Motor neuron (in vitro differentiated cells): ENCODE measurements at places on chromosomes 6 and 20.
A peak's percentile ranks its signal among the peaks of the same experiment; 100 is the strongest.

- ATAC-seq: no peak
Measured at GRCh38 chr6:39104528-39104927, 10.5 kb downstream of the SAYSD1 start.

- no peak for ATAC-seq
Measured at GRCh38 chr6:28696682-28697081, 171.0 kb downstream of the GPX5 start.

- ATAC-seq: no peak
Measured at GRCh38 chr6:32658268-32658897, 8.1 kb downstream of the HLA-DQB1 start.

- no peak for ATAC-seq
Measured at GRCh38 chr6:99236010-99236409, 113.5 kb downstream of the FAXC start.

DNA sequence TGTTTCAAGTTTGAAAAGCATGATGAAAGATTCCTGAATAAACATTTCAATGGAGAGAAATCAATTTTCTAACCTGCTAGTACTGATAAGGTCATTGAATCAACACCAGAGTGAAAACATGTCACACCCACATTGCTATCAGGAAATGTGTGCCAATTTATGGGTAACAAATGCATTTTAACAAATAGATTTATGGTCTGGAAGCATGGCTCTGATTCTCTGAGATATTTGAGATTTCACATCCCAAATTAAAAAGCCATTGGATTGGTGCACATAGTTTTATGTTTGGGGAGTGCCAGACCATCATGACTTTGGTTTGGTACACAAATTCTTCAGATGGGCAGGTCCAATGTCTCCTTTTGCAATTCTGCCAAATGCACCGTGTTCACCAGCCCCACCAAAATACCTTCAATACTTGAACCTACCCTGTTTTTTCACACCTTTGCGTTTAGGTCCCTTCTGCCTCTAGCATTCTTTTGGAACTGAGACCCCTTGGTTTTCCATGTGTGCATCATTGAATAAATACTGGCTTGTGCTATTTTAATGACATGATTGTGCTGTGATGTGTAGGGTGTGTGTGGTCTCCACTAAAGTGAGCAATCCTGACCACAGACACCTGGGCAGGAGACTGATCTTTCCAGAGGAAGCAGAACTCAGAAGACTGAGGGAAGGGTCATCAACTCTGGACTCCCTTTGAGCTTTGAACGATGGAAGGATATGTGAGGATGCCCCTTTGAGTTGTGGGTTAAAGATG, 20.4 kb downstream of the IL20RA start:
- ATAC-seq: no peak

GRCh38 chr6:34028691-34029360, 117.1 kb downstream of the GRM4 start:
- ATAC-seq: no peak

- ATAC-seq: no peak
Measured at GRCh38 chr6:105014954-105015353, 58.0 kb downstream of the LIN28B start.

DNA sequence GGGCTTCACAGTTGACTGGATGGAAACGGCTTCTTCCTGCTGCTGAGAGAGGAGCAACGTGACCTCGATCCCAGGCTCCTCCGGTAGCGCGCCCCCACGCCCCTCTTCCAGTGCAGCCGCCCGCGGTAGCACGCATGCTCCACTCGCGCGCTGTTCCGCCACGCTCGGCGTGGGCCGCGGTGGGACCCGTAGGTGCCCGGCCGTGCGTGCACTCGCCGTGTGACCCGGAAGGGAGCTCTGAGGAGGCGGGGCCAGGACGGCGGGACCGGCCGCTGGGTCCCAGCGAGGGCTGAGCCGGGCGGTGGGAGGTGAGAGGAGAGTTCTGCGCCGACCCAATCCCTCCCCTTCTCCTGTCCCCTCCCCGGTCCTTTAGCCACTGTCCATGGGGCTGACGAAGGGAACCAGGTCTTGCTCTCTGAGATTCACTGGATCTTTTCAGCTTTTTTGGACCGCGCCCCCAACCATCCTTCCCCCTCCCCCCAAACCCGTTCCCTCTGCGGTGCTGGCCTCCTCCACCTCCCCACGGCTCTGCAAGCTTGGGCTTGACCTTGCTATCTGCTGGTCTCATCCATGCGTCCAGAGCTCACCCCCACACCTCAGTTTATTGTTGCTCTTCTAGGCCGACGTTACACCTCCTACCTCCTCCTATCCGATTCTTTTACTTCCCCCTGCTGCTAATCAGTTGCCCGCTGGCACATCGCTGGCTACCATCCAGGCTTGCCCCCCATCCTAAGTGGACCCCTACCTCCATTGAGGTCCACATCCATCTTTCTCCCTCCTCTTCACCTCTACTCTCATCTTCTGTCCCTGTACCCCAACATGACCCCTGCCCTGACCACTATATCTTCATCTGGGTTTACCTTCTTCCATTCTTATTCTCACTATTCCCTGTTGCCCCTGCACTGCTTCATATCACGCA, at the start of gene CUL9:
CUL9 (plus strand) TSS at position 255 of the 919 bp plus-strand sequence. CDS start 2,115 bp downstream, outside the sequence.
- peak; percentile 89 for ATAC-seq

- ATAC-seq: no peak
Measured at GRCh38 chr6:157280157-157280556, 43.2 kb downstream of the TMEM242 start.

- ATAC-seq: no peak
Measured at GRCh38 chr6:93087606-93088005, 331.8 kb downstream of the EPHA7 start.

- ATAC-seq: no peak
Measured at GRCh38 chr6:163133017-163133416, 281.5 kb upstream of the QKI start.

DNA sequence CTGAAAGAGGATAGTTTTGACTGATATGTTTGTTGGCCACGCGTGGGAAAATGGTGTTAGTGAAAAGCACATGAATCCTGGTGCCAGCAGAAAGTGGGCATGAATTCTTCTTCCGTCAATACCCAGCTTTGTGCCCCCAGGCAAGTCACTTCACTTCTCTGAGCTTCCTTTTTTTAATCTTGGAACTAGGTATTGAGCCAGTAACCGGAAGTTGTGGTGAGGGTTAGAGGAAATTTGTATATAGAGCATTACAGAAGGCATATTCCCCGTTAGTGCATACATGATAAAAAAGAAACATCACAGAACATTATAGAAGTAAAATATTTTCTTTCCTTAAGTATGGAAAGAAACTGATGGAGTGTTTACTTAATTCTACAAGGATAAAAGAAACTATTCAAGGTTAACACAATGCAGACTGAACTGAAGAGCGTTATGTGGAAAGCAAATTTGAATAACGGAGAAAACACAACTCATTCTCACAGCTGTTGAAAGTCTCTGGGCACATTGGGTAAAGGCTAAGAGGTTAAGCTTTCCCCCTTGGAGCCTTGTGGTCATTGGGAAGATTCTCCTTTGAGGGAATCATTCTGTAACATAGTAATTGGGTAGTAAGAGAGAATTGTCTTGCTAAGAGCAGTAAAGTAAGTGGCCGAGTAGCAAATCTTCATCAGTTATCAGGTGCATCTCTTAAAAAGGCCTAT, 223.1 kb downstream of the BCAS1 start:
- no peak for ATAC-seq

GRCh38 chr6:112029045-112029822, 24.7 kb upstream of the CCN6 start:
- ATAC-seq: no peak

DNA sequence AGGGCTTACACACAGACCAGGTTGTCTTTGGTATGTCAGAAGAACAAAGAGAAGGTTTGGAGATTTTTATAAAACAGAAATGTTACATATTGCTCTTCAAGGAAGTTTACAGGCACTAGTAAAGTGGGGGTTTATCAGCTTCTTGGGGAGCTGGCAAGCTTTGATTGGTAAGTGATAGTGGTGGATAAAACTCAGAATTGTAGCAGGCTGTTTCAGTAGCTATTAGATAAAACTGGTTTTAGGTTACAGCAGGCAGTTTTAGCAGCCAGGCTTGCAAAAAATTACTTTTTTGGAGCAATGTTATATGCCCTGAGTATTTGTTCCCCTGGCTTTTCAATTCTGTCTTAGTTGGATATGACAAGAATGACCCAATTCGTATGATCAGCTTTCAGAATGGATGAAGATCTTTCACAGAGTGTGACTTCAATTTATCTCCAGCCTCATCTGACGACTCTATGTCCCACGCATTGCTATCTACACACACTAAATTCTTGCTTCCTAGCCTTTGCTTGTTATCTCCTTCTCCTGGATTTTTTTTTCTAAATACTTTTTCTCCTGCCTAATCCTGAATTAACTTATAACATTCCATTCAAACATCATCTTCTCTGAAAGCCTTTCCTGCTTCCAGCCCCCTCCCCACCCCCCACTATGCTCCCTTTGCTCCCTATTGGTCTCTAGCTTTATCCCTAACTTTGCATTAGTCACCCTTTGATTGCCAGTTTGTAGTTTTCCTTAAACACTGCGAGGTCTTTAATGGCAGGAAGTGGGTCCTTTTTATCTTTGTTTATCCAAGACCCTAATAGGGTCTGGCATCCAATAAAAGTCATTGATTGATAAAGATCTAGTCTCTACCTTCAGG, 1.0 kb upstream of the TOMM34 start:
- ATAC-seq: no peak

DNA sequence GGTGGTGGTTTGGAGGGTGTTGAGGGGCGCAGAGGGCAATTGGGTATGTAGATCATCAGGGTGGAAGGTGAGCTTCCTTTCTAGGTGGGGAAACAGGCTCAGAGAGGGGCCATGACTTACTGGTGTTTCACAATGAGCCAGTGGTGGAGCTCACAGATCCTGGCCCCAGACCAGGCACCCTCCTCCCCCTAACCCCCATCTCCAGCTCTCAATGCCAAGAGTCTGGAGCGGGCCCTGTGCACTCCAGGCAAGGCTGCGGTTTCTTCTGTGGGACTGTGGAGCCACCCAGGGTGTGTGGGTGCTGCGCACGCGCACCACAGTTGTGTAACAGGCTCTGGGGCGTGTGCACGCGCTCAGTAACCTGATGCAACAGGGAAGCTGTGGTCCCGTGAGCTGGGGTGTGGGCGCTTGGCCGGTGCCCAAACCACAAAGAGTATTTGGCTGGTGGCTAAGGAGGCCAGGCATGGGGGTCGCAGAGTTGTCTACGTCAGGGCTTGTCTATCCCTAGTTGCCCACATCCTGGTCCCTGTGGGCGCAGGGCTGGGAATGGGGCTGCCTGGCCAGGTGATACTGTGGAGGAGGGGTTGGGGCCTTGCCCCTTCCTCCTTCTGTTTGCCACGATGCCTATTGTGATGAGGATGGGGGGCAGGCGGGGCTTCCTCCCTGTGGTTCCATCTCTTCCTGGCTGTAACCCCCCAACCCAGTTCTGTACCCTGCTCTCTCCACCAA, 37.5 kb upstream of the MRPS18A start:
- ATAC-seq: peak; percentile 92

DNA sequence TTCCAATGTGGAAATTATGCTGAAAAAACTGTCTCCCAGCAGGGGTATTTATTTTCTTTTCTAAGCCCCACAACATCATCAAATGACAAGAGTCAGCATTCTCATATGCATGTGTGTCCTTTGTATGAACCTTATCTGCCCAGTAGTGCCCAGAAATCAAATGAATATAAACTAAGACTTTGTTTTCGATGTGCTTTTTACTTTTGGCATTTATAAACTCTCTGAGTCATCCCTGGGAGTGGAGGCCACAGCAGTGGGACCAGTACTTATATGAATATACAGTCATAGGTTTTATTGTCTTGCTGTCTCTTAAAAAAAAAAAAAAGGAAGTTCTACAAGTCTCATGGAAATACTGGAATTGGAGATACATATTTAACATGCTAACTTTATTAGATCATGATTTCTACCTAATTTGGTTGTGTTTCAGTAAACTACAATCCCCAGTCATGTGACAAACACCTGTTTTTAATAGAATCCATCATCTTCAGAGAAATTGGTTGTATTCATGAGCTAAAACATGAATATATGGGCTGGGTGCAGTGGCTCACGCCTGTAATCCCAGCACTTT, 99.2 kb upstream of the TMEM181 start:
- peak; percentile 17 for ATAC-seq

- no peak for ATAC-seq
Measured at GRCh38 chr20:59944726-59945125, 4.5 kb downstream of the FAM217B start.

DNA sequence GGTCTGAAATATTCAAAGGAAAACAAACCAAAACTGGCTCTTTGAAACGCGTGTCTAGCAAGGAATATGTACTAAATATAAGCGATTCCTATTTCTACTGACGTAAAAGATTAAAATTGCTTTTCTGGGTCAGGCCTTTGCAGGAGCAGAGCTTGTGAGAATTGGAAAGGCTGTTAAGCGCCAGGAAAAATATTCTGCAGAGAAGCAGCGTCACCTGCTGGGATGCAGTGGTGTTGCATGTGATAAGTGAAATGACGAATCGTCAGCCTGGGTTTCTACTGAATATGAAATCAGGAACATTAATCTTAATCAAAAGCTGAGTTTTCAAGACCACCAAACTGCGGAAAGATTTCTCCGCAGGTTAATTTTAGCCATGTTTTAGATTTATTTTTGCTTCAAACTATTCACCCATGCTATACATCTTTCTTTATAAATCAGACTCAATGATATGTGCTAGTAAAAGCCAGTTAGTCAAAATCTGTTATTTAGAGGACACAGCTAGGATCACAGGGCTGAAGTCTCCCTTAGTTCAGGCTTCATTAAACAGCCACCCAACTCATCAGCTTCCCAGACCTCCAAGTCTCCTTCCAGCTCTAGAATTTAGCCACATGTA, 67.4 kb downstream of the ALDH8A1 start:
- peak; percentile 47 for ATAC-seq

DNA sequence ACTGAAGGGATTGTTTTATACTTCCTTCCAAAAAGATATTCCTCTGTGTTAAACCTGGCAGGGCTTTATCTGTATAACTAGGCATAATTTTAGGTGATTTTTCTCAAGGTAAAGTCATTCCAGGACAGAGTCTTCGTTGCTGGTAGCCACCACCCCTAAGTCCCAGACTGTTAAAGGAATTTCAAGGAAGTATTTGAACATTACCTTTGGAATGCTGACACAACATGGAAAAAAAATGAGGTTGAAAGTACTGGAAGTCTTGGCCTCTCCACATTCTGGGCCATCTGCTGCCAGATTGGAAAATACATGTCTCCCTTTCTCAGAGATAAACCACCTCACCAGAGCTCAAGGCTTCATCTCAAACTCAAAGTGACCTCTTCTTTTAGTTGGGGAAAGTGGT, 27.0 kb upstream of the ETV7 start:
- ATAC-seq: no peak

DNA sequence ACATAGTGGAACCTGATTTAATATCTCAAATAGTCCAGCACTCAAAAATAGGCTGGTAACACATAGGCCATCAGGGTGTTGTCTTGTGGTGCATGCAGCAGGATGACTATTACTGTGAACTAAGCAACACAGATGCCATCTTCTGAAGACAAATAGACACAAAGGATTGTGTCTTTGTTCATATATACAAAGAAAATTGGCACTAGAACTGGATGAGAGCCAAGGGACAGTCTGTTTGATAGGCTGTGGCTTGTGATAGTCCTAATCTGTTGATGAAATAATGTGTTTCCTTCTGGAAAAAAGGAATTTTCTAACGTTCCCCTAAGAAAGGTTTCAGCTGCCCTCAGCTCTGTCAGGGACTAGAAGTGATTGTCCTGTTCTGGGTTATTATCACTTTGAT, 129.8 kb downstream of the TPBG start:
- peak; percentile 84 for ATAC-seq

- ATAC-seq: peak; percentile 92
Measured at GRCh38 chr6:36623547-36624459, 29.6 kb downstream of the SRSF3 start.
